ENCODE measurements at places on chromosomes 16 and 17. TPM values are rescaled to one million over a fixed set of nuclear protein-coding genes. Genes with fewer than 3 reads are reported as not detected.

GRCh38 chr16:635573-636205 lies 416 bp downstream of the METTL26 start:
- DNase-seq: peak; percentile 23

DNA sequence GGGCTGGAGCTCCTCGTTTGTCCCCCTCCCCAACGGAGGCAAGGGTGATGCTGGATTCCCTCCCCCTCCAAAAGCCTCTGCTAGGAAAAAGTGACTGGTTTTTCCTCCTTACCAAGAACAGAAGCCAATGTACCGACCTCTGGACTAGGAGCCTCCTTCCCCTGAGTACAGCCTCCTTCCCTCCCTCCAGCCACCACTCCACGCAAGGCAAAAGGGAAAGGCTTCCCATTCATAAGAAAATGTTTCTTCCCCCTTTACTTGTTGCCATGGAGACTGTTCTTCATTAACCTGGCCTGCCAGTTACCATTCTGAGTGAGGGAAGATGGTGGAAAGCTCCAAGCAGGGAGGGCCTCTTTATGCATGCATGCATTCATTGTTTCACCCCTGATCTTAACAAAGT lies 4.3 kb upstream of the PIMREG start:
- DNase-seq: no peak

- DNase-seq: no peak
Measured at GRCh38 chr16:1261131-1261892, 5.4 kb downstream of the TPSD1 start.

Gene PHKG2
- 16.4 TPM for total RNA-seq

DNA sequence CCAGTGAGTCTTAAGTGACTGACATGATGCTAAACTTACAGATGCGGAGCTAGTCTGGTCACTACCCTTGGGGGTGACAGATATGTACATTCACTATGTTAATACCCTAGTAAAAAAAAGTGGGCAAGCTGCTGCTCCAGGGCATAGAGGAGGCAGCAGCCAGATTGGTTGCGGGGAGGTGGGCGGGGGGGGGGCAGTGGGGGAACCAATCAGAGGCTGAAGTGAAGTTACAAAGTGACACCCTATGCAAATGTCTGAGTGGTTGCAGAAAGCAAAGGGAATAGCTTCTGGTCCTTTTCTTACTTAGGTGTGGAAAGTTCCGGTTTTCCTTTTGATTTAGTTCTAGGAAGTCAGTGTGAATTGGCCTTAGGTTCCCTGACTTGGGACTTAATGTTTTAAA lies 12.1 kb downstream of the NDEL1 start:
- DNase-seq: no peak

Gene PLXDC1
- total RNA-seq: 13.0 TPM

DNA sequence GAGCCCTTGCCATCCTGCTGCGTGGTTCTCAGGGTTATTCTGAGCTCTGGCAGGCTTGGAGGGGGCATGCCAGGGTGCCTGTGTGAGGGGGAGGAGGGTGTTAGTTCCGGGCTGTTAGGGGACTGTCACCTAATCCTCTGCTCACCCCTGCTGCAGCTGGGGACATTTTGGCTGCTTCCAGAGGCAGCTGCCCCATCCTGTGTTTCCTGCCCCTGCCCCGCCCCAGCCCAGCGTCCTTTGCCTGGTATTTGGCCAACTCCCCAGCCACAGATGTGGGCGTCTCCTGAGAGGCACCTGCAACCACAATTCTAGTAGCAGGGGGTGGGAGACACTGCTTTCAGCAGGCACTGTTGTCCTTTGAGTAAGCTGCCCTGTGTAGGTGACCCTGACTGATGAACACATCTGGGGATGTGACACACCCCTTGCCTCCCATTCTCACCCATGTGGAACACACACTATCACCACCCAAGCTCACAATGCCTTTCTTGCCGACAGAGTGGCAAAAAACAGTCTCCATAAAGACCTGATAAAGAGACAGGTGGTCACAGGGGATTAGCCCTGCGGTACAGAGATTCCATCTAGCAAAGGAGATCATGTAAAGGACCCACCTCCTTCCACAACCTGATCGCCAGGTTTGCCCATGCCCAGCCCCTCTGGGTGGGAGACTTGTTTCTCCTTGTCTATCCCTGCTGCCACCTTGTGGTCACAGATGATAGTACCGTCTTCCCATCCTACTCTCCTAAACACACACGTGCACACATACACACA lies at the start of gene CHRNE:
Gene CHRNE (minus strand): TSS at position 48 of the 768 bp plus-strand sequence. CDS start 35 bp downstream, at position 13.
- DNase-seq: no peak

DNA sequence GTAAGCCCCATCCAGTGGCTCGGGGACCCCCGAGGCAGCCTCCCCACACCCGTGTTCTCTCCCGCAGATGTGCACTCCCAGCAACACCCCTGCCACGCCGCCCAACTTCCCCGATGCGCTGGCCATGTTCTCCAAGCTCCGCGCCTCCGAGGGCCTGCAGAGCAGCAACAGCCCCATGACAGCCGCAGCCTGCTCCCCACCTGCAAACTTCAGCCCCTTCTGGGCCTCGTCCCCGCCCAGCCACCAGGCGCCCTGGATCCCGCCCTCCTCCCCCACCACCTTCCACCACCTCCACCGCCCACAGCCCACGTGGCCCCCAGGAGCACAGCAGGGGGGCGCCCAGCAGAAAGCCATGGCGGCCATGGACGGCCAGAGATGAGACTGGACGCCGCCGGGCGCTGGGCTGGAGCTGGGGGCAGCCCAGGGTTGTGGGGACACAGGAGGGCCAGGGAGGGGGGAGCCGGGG lies 5.0 kb downstream of the UBALD2 start:
- DNase-seq: no peak

Gene CLEC18B
- not detected for total RNA-seq

Gene ATP1B2
- 4.6 TPM for total RNA-seq

- peak; percentile 29 for DNase-seq
Measured at GRCh38 chr17:66200685-66201092, 8.8 kb upstream of the CEP112 start.

DNA sequence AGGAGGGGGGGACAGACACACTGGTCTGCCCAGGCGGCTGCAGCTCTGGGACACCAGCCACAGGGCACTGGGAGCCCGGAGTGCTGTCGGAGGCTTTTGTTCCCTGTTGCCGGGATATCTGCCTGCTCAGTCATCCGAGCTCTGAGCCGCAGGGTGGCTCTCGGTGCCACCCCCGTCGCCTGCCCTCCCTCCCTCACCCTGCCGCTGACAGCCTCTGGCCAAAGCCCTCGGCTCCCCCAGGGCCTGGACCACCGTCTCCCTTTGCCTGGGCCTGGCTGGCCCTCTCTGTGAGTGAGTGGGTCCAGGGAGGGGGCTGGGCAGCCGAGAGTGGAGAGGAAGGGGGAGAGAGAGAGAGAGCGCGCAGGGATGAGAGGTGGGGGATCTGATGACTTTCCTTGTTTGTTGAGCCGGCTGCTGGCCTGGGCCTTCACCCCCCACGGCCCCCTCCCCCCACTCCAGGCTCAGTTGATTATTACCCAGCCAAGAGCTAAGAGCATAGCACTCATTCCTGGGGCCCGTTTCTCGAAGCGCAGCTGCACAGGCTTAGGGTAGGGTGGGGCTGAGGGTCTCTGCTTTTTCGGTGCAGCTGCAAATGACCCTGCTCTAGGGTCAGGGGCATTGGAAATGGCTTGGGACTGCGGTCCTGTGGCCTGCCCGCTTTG lies 2.7 kb downstream of the FOXJ1 start:
- no peak for DNase-seq

GRCh38 chr16:82833378-82833993 lies 206.7 kb downstream of the CDH13 start:
- no peak for DNase-seq

DNA sequence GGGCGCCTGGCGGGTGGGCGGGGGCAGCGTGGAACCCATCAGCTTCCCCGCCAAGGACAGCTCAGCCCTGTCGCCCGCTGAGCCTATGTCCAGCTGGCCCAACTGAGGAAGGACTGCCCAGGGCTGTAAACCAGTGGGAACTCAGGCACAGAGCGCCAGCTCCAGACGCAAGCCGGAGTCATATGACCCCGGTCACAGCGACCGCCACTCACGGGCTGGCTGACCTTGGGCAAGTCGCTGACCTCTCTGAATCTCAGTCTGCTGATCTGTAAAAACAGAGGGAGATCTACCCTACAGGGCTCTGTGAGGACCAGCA lies 170.0 kb downstream of the C16orf78 start:
- DNase-seq: no peak

GRCh38 chr17:43601280-43602039 lies 55.3 kb upstream of the ETV4 start:
- peak; percentile 30 for DNase-seq

- DNase-seq: no peak
Measured at GRCh38 chr17:50524838-50525237, 7.7 kb upstream of the EPN3 start.

- no peak for DNase-seq
Measured at GRCh38 chr17:61064087-61064951, 335.3 kb upstream of the TBX2 start.

DNA sequence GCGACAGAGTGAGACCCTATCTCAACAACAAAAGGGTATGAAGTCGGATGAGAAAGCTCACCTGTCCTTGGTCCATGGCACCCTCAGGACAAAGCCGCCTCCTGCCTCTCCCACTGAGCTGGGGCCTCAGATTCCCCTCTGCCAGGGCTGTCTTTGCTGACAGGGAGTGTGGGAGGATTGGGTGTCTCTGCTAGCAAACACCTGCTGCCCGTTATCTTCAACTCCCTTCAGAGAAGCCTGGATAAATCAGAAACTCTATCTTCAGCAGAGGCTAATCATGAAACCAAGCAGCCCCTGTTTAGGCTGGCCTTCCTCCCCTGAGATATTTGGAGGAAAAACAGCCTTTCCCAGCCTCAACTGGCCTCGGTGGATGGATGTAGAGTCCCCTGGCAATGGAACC lies 36.3 kb upstream of the CDH1 start:
- DNase-seq: no peak

GRCh38 chr17:15169676-15170075 lies 95.5 kb downstream of the PMP22 start:
- DNase-seq: no peak

Gene ZP2
- not detected for total RNA-seq

DNA sequence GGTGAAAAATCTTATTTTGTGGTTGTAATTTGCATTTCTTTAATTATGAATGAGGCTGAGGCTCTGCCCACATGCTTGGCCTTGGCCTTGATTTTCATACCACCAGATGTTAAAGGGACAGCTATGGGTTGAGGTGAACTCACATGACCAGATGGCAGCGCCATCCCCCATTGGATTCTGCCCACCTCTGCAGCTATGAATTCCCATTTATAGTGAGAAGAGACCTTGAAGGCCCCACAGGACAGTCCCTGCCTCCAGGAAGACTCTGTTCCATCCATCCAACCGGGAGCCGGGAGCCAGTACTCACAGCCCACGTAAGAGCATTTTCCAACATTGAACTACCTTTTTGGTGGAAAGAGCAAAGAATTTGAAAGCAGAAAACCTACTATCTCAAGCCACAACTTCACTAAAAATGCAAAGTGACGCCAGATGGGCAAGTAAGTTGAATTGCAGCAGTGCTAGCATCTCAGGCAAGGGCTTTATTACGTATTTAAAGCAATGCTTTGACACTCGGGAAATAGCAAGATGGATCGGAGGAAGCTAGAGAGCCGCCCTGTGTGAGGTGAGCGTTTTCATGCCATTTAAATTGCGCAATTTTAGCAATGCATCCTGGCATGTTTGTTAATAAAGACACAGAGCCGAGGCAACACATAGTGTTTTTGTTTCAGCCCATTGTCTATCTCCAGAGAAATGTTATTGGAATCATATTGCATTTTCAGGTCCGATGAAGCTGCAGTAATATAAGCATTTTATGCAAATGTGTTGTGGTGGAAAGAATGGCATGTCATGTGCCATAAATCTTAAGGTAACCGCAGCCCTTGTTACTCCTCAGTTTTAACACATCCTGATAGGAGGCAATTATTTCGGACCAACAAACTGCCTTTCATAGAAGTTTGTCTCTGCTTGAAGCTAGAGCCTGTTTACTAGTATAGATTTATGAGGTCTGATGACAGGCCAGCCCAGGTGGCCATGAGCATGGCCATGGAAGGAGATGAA lies 273.4 kb upstream of the TNRC6C start:
- no peak for DNase-seq

DNA sequence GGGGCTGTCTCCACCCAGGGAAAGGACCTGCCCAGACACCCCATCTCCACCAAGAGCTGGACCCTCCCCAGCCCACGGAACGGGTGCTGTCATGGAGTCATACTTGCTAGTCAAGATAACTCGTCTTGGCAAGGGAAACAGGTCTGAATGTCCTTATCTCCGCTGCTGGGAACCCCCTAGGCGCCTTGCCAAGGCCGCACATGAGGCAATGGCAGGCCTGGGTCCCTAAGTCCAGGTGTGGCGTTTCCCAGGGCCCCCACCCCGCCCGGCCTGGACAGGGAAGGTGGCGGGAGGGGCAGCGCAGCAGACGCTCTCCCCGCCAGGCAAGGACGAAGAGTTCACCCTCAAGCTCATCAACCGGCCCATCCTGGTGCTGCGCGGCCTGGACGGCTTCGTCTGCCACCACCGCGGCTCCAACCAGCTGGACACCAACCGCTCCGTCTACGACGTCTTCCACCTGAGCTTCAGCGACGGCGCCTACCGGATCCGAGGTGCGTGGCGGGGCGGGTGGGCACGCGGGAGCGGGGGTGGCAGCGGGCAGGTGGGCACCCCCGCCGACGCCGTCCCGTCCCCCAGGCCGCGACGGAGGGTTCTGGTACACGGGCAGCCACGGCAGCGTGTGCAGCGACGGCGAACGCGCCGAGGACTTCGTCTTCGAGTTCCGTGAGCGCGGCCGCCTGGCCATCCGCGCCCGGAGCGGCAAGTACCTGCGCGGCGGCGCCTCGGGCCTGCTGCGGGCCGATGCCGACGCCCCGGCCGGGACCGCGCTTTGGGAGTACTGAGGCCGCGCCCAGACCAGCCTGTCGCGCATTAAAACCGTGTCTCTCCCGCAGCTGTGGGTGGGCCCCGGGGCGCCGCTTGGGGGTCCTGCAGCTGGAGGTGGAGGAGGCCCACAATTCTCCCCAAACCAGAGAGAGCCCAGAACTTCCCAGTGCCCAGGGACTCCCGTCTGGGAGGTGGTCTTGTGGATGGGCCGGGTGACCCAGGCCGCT lies 8.4 kb downstream of the FSCN2 start:
- no peak for DNase-seq

Data from heart right ventricle (tissue), 16 donors.